ENCODE measurements at places on chromosomes 3 and 15.

DNA sequence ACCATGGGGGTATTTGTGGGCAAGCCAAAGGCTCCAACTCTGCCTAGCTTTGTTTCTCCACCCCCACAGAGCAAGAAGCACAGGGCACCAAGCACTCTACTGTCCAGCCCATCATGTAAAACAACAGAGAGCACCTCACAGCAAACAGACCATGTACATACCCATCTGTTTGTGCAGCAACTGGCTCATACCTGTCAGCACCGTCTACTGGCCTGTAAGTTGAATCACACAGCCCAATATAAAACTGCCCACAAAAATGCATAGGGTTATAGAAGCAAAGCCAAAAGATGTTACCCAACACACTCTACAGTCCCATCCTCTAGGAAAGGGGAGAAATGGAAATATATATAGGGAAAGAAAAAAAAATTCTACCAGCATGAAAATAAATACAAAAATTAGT is 139.7 kb upstream of the CPNE4 start:
- DNase-seq: no peak

DNA sequence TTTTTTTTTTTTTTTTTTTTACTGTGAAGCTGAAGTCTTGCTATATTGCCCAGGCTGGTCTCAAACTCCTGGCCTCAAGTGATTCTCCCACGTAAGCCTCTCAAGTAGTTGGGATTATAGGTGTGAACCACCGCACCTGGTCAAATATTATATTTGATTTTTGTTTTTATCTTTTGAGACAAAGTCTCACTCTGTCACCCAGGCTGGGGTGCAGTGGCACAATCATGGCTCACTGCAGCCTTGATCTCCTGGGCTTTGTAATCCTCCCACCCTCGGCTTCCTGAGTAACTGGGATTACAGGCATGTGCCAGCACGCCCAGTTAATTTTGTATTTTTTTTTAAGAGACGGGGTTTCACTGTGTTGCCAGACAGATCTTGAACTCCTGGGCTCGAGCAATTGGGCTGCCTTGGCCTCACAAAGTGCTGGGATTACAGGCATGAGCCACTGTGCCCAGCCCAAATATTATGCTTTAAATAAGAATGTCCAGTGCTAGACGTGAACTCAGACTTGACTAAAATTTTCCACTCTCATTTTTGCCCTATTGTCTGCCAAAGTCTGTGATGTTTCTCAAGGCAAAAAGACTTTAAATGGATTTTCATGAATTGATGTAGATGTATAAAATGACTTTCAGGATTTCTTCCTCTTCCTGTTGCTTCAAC is 33.4 kb upstream of the CRBN start:
- DNase-seq: no peak

DNA sequence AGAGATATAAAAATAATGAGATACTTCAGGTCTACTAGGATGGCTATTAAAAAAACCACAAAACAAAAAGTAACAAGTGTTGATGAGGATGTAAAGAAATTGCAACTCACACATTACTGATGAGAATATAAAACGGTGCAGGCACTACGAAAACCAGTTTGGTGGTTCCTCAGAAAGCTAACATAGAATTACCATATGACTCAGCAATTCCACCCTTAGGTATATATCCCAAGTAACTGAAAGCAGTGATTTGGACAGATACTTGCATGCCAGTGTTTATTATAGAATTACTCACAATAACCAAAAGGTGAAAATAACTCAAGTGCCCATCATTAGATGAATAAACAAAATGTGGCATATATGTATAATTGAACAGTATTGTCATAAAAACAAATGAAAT is 87.5 kb upstream of the MELTF start:
- no peak for DNase-seq

- no peak for DNase-seq
Observed at GRCh38 chr15:99423186-99424130, 142.3 kb upstream of the MEF2A start.

DNA sequence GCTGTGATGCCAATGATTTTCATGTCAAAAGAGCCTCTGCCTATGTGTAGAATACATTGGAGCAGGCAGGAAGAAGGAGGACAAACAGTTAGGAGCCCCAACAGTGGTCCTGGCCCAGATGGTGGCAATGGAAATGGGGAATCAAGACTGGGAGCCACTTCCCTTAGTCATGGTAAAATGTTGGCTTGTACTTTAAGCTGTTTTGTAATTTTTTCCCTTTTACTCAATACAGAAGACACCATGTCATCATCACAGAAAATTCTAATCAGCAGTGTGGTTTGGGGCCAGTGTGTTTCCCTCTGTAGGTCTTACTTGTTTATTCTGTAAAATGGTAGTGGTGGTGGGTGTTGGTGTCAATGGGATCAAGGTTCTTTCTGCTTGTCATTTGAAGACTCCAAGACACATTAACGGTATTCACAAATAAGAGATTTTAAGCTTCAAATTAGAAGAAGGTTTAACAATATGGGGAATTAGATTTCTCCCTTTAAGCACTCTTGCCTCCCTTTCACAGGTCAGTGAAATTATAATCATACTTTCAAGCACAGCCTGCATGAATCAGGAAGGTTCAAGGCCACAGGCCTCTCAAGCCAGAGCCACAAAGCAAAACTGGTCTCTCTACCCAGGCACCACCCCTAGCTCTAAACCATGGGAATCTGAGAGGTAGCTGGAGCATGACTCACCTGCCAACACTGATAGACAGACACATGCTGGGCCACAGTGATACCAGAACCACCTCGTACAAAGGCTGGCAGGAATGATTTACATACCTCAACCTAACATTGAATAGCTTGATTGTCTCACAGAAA is 24.9 kb downstream of the SIAH2 start:
- DNase-seq: no peak

- no peak for DNase-seq
Observed at GRCh38 chr3:106795553-106795952, 581.7 kb upstream of the CCDC54 start.

DNA sequence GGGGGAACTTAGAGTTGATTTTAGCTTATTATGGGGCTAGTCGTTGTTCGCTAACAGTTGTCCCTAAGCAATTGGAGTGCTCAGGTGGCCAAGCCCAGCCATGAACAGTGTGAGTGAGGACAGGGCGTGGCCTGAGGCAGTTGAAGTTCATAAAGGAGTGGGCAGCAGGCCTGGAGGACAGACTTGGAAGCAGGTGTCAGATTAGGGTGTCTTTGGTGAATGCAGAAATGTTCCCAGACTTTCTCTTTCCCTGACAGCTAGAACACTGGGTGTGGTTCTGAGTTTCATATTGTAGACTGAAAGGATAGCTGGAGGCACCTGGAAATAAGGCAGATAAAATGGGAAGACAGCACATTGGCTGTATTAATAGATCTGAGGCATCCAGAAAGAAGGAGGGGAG is 59.8 kb upstream of the FGD5 start:
- no peak for DNase-seq

DNA sequence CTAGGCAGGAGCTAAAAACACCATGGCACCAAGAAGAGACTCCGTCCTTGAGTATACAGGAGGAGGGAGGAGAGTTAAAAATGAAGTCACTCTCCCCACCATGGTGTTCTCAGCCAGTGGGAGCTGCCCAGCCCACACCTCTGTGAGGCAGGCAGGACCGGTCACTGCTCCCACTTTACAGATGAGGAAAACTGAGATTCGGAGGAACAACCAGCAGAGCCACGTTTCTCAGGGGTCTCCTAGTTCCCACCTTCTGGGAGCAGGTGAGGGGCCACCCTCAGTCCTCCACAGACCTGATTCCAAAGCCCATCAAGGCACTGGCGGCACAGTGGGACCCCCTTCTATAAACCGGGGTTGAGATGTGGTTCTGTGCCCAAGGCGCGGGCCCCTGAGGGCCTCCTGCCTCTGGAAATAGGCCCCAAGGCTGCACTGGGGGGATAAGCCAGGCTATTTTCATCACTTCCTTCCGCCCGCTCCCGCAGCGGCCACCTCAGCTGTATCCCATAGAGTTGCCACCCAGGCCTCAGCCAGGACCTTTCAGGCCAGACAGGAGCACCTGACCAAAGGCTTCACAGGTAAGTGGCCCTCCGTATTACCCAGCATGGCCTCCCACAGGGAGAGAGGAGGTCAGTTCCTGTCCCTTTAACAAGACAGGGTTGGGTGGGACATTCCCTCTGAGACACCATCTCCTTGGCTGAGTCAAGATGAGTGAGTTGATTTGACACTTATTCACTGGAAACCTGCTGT is at the start of gene GP9:
Gene GP9, plus strand, starts transcription at position 504 of the 747 bp plus-strand sequence. CDS start 961 bp downstream, outside the sequence.
- no peak for DNase-seq

DNA sequence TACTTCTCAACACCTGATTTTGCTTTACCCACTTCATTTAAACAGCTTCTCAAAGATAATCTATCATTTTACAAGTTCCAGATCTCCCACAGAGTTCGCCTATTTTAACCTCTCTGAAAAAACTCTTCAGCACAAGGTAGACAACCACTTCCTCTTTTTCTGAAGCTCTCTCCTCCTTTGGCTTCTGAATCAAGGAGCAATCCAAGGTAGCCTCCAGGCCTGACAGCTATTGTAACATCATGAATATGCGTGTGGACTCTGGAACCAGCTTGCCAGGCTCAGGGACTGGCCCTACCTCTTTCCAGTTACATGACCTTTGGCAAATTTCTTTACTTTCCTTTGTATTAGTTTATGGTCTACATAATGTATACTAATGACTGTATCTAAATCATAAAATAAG is 405.9 kb upstream of the ZNF385D start:
- DNase-seq: no peak

DNA sequence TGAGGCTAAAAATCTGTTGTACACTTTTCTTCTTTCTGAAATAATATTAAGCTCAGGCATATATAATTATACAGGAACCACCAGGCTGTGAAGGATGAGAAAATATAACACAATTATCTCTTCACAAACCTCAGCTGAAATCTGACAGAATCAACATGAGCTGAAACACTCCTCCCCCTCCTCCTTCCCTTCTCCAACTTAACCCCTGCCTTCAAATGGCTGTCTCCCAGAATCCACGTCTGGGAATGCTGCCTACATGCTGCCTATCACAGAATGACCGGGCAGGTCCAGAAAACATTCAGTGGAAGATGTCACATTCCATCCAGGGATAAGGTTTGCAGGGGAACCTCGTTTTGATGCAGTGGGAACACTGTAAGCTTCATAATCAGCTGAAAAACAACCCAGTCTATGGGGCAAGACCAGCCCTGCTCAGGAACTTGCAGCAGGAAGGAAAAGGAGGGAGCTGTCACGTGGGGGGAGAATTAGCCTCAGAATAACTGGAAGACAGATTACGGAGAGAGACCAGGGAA is 44.0 kb upstream of the SEMA6D start:
- no peak for DNase-seq

- no peak for DNase-seq
Observed at GRCh38 chr3:193640728-193641439, 47.9 kb downstream of the OPA1 start.

- no peak for DNase-seq
Observed at GRCh38 chr15:38647683-38648082, 83.1 kb upstream of the RASGRP1 start.

- no peak for DNase-seq
Observed at GRCh38 chr3:24605511-24606028, 110.9 kb upstream of the THRB start.

- DNase-seq: no peak
Observed at GRCh38 chr3:38088126-38089078, 48.5 kb downstream of the ACAA1 start.

DNA sequence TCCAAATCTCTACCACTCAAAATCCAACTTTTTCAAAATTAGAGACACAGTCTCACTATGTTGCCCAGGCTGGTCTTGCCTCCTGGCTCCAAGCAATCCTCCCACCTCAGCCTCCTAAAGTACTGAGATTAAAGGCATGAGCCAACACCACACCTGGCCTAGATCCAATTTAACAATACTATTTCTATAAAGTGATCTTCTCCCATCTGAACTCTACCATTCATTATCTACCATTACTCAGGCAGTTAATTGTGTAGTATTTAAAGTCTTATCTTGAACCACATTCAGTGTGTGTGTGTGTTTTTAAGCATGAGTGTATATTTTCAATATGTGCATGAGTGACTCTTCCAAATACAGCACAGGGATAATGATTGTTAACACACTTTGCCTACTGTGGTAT is 77.0 kb downstream of the INO80 start:
- no peak for DNase-seq

- DNase-seq: no peak
Observed at GRCh38 chr3:135374571-135374970, 579.5 kb downstream of the EPHB1 start.

DNA sequence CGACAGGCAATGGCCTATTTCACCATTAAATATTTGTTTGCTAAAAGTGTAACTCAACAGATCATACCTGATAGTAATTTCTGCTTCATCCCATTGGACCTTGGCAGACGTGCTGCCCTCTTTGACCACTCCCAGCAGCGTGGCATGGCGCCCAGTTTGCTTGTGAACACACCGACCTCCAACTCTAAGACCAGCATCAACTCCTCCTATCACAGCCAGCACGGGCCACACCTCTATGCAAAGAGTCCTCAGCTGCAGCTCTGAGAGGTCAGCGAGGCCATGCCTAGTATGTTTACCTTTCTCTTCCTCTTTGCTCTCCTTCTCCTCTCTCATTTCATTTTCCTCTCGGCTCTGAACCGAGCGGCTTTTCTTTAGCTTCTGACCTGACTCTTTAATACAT is 80.6 kb downstream of the FBXL22 start:
- no peak for DNase-seq

GRCh38 chr15:77753281-77753873 is 120.7 kb upstream of the LINGO1 start:
- no peak for DNase-seq

GRCh38 chr15:39546842-39547241 is 34.0 kb upstream of the THBS1 start:
- no peak for DNase-seq

DNA sequence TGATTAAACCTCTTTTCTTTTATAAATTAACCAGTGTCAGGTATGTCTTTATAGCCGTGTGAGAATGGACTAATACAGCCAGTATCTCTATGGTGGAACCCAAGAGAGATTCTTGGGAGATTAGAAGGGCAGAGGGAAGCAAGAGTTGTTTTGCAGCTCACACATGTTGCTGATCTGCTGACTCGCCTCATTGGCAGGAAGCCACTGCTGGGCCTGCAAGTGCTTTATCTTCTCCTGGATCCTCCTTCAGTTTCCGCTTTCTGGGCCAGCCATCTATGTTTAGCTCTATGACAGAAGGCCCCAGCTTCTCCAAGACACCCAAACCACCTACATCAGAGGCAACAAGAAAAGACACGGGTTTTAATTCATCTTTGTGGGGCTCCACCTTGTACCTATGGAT is 23.4 kb upstream of the GALNT15 start:
- no peak for DNase-seq

GRCh38 chr3:45464336-45465170 is 76.2 kb downstream of the LARS2 start:
- peak; percentile 20 for DNase-seq

DNA sequence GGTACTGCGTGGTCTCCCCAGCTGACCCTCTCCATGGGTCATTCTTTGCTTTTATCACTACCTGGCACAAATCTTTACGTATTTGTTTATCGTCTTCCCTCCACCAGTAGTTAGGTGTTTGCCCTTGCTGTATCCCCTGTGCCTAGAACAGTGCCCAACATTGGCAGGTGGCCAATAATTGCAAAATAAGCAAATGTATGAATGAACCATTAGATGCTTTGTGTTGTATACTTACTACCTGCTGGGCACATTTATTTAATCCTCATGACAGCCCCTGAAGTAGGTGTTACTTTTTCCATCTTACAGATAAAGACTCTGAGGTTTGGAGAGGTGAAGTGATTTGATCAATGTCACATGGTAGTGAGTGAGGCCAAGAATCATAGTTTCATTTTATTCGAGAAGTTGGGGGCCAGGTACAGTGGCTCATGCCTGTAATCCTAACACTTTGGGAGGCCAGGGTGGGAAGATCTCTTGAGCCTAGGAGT is 2.0 kb upstream of the TWF2 start:
- no peak for DNase-seq
